CD4-positive, alpha-beta T cell treated with Interleukin-4 for 1 hour (primary cell): ENCODE measurements at places on chromosomes 2 and 18.

DNA sequence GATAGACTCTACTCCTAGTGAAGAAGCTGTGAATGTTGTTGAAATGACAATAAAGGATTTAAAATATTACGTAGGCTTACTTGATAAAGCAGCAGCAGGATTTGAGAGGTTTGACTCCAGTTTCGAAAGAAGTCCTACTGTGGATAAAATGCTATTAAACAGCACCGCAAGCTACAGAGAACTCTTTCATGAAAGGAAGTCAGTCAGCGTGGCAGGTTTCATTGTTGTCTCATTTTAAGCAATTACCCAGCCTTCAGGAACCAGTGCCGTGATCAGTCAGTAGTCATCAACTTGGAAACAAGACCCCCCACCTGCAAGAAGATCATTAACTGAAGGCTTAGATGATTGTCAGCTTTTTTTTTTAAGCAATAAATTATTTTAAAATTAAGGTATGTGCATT, 14.0 kb downstream of the USP14 start:
- DNase-seq: no peak

GRCh38 chr2:173874003-173874893, 90.9 kb downstream of the SP3 start:
- no peak for DNase-seq

GRCh38 chr2:234398531-234398930, 98.3 kb downstream of the ARL4C start:
- no peak for DNase-seq

DNA sequence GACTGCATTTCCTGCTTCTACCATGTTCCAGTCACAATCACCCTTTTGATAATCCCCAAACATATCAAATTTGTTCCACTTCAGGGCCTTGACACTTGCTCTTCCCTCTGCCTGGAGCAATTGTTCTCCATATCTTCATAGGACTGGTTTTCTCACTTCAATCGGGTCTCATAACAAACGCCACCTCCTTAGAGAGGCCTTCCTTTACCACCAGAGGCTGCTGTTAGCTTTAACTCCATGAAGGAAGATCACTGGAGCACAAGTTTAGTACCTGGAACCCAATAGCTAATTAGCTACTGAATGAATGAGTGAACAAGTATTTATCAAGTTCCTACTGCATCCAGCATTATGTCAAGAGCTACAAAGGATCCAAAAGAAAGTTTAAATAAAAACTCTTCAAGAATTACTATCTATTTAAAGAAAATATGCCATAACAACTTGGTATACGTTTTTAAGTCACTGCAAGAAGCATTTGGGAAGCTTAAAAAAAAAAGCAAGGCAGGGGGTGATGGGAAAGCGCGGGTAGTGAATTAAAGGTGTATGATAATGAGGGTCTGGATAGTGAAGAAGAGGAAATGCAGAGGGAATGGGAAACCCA, 58.8 kb downstream of the BAZ2B start:
- DNase-seq: no peak

- DNase-seq: no peak
Observed at GRCh38 chr18:25109484-25109883, 242.5 kb downstream of the ZNF521 start.

GRCh38 chr18:22173928-22174301, 4.5 kb downstream of the GATA6 start:
- no peak for DNase-seq

GRCh38 chr2:160472839-160473251, 20.8 kb downstream of the RBMS1 start:
- DNase-seq: no peak
